Bronchial epithelial cell (primary cell): ENCODE measurements at places on chromosomes 7 and 10. TPM values are rescaled to one million over a fixed set of nuclear protein-coding genes. Genes with fewer than 3 reads are reported as not detected.

TMEM270 gene
- total RNA-seq = not detected in 2 replicates

LIPF gene
- total RNA-seq = not detected in 2 replicates

TMEM196 gene
- not detected in 2 replicates for total RNA-seq

IDI2 gene
- not detected in 2 replicates for total RNA-seq

FAM221A gene
- 2.6 and 5.0 TPM in 2 replicates for total RNA-seq

LRRTM3 gene
- not detected in 2 replicates for total RNA-seq

SHH gene
- total RNA-seq = 0.13 TPM in 1 of 2 replicates, not detected in the other

CUBN gene
- 0.26 and 0.53 TPM in 2 replicates for total RNA-seq

GPER1 gene
- under 0.01 and 0.13 TPM in 2 replicates for total RNA-seq

CTBP2 gene
- 123 and 141 TPM in 2 replicates for total RNA-seq

CNPY1 gene
- total RNA-seq = not detected in 2 replicates

RSPH10B gene
- total RNA-seq = 0.90 TPM in 1 of 2 replicates, not detected in the other

FRAT1 gene
- total RNA-seq = 1.5 and 1.6 TPM in 2 replicates

TSPAN13 gene
- 32.6 and 41.6 TPM in 2 replicates for total RNA-seq

LIPK gene
- 0.13 TPM in 1 of 2 replicates, not detected in the other for total RNA-seq

KLF6 gene
- total RNA-seq = 49.7 and 70.6 TPM in 2 replicates

FEZF1 gene
- not detected in 2 replicates for total RNA-seq
